GOT3 (cell line): ENCODE measurements at places on chromosomes 1 and 21.
A peak's percentile ranks its signal among the peaks of the same experiment; 100 is the strongest.

- DNase-seq = no peak
Measured at GRCh38 chr1:62175568-62176179, 19.0 kb upstream of the L1TD1 start.

DNA sequence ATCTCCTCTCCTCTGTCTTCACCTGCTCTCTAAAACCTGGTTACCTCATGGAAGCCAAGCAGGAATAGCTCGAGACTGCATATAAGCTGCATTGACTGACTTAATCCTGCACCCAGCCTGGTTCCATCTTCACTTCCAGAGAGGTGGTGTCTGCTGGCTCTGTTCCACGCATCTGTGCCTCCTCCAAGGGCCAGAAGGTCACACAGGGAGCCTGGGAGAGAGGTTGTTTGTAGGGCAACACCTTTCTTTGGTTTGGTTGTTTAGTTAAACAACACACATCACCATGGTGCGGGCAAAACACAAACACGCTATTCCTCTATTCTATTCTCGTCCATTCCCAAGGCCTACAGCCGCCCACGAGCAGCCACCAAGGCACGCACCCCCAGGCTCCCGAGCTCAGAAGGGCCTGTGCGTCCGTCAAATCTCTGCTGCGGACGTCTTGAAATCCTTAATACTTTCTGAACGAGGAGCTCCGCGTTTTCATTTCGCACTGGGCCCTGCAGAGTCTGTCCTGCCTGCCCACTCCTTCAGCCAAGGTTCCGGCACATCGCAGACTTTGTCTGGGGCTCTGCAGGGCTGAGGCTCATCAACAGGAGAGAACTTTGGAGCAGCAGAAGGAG is 116.2 kb downstream of the RIPK4 start:
- DNase-seq = no peak

- no peak for DNase-seq
Measured at GRCh38 chr1:26083208-26083607, 15.8 kb upstream of the TRIM63 start.

- DNase-seq = no peak
Measured at GRCh38 chr1:9024837-9025236, 1.4 kb downstream of the SLC2A7 start.

DNA sequence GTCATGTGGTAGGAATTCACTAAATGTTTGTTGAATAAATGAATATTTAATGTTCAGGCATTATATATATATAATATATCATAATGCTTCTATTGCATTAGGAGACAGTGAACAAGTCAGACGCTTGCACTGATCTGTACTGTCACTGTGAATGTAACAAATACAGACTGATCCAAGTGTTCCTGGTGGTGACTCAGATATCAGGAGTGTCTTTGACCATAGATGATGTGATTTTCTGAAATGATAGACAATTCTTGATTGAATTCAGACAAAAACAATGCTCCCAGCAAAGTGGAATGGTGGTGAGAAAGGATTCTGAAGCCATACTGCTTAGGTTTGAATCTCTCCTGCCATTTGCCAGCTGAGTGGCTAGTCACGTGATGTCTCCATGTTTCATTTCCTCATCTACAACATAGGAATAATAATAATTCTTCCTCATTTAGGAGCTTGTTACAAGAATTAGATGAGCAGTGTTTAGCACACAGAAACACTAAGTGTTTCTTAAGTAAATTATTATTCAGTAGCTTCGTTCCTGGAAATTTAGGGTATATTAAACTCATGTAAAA is 71.0 kb downstream of the OLFML2B start:
- no peak for DNase-seq

DNA sequence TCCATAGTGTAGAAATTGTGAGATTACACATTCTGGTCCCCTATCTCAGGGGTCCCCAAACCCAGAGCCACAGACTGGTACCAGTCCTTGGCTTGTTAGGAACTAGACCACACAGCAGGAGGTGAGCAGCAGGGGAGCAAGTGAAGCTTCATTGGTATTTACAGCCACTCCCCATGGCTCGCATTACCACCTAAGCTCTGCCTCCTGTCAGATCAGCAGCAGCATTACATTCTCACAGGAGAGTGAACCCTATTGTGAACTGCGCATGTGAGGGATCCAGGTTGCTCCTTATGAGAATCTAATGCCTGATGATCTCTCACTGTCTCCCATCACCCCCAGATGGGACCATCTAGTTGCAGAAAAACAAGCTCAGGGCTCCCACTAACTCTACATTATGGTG is 229.7 kb upstream of the IRF2BP2 start:
- no peak for DNase-seq

- DNase-seq = no peak
Measured at GRCh38 chr1:33370301-33370700, 49.4 kb upstream of the A3GALT2 start.

GRCh38 chr1:155961937-155962336 is 16.4 kb downstream of the ARHGEF2 start:
- DNase-seq = peak; percentile 44

DNA sequence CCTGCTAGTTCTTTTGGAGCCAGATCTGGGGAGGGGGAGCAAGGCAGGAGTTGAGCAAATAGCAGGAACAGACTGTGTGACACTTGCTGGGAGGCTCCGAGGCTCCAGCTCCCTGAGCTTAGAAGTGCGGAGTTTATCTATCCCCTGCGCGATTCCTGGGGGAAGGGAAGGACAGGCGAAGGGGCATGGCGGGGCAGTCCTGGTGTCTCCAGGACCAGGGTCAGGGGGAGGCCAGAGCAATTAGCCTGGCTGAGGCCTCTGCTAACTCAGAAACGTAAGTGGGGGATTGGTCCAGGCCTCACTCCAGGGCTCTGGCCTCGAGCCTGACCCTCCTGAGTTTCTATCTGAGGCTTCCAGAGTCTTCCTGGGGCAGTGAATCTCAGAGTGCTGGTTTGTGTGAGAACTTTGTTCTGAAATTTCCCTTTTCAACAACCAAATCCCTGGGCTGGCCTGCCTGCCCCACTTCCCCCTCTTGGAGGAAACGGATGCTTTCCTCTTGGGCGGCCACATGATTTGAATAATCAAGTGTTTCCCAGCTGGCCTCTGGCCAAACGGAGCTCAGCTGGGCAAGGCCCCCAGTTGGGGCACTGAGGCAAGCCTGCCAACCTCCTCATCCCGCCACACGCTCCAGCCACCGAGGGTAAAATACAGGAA is 15.6 kb downstream of the ALPL start:
- DNase-seq = no peak

DNA sequence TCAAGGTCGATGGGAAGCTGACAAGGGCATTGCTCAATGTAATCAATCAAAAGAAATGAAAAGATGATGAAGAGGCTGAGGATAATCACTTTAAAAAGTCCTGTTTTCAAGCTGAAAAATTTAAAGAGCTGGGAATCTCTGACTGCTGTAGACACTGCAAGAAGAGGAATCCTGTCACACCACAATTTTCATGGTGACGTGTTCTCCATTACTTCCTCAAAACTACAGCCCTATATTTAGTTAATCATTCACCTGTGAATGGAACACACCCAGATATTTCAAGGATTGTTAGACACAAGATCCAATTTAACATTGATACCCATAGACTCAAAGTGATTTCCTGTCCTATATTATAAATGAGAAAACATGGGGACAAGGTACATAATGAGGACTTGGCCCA is 1048.3 kb downstream of the AMY1C start:
- no peak for DNase-seq

DNA sequence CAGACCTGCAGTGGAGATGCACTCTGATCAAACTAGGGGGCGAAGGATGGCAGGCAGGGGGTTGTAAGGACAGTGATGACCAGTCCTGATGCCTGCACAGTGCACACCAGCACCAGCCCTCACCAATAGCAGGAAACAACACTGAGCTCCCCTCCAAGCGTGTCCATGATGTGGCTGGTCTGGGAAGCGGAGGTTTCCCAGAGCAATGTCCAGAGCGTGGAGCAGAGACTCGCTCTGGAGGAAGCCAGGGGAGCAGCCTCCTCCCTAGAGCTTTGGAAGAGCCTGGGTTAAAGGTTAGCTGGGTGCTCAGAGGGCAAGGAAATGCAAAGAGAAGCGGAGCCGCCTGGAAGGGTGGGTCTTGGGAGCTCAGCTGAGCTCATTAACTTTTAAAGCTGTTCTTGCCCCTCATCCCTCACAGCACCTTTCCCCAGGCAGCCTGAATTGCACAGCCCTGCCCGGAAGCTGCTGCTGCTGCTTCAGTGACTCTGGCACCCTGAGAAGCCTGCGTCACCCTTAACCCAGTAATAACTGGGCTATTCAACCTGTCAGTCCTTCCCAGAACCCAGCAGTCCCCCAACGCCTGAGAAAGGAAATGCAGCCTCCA is 162.2 kb upstream of the RAB4A start:
- DNase-seq = no peak

GRCh38 chr1:12405325-12406210 is 175.7 kb downstream of the VPS13D start:
- DNase-seq = no peak

DNA sequence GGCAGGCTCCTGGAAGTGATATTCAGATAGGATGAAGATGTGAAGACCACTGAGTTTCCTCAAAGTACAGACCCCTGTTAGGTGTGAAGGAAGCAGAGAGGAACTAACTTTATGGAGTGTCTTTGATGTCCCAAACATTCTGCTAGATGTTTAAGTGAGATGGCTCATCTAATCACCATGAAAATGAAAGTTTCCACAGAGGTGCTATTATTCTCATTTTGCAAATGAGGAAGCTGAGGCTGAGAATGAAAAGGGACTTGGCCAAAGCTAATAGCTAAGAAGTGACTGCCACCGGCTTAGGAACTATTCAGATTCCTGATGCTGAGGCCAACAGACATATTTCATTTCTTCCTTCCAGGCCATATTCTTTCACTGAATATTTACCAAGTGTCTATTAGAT is 45.9 kb upstream of the WLS start:
- DNase-seq = no peak

GRCh38 chr1:155717041-155717440 is 28.1 kb downstream of the DAP3 start:
- DNase-seq = no peak

DNA sequence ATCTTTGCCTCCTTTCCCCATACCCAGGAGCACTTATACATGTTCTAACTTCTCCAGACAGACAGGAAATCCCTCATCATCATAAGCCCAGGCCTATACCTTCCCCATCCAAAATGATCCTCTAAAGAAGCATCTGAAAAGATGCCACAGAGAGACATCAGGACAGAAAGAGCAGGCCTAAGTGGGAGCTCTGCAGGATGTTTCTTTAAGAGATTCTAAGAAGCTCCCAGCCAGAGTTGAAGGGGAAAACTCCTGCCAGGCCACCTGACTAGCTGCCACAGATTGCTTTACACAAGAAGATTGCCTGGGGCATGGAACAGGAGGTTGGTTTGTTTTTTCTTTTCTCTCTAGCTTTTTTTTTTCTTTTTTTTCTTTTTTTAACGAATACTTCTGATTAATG is 275.8 kb downstream of the VAV3 start:
- DNase-seq = no peak

GRCh38 chr21:20086508-20086907 is 911.7 kb upstream of the NCAM2 start:
- DNase-seq = no peak

DNA sequence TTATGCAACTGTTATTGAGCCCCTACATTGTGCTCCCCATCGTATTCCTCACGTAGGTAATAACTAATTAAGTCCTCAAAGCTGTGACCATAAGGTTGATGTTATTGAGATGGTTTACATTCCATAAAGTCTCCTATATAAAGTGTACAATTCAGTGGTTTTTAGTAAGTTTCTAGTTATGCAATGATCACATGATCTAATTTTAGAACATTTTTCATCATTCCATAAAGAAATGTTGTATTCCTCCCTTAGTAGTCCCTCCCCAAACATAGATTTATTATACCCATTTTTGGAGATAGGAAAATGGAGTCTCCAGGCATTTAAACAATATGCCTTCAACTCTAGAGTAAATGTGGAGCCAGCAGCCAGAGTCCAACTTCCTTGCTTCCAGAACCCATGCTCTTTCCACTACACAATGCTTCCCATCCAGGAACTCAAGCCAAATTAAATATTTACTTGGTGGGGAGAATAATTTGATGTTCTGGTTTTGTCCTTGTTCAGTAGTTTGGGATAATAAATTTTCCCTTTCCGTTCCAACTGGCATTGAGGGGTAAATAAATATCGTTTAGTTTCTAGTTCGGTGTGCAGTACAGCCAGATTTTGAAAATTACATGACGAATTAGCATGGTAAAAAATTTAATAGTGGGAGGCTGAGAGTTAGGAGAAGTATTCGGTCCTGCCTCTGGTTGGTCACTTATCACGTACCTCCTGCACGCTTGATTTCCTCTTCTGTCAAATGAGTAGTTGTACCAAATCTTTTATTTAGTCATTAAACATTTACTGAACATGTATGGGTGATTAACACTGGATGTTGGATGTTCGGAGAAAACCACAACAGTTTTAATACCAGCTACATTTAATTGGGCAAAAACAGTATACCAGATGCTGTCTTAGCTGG is 66.3 kb downstream of the CACHD1 start:
- no peak for DNase-seq

GRCh38 chr1:16342331-16343062 is 9.8 kb downstream of the FBXO42 start:
- no peak for DNase-seq

DNA sequence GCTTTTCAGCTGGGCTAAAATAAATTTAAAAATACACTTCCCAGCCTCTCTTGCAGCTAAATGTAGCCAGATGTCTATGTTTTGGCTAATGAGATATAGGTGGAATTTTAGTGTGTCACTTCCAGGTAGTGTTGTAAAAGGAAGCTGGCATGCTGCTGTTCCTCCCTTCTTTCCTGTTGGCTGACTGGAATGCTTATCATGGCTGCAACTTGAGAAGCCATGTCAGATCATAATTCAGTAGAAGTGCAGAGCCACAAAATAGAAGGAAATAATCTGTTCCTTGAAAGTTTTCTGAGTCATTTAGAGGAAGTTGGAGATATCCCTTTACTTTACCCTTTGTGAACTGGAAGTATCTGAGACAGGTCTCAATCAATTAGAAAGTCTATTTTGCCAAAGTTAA is 10.9 kb upstream of the RBM15 start:
- DNase-seq = no peak

GRCh38 chr1:200739702-200740570 is 1.2 kb downstream of the CAMSAP2 start:
- no peak for DNase-seq

DNA sequence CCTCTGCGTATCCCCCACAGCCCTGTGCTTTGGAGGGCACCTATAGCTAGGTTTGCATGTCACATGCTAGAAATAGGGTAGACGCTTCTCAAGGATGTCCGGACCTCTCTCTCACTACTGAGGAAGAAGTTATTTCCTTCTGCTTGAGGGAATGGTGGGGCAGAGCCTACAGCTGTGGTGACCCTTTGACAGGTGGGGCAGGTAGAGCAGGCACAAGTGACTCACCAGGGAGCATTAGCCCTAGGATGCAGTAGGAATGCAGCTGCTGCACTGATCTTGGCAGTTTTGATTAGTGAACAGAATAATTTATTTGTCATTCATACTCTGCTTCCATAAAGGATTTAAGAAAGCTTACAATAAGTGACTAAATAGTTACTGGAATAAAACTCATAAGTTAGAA is 129.6 kb upstream of the HOOK1 start:
- no peak for DNase-seq

- no peak for DNase-seq
Measured at GRCh38 chr1:150283260-150283659, 906 bp downstream of the CIART start.

- DNase-seq = no peak
Measured at GRCh38 chr1:104706631-104707147, 957.0 kb downstream of the AMY1C start.
